ENCODE measurements at places on chromosomes 5 and 9.

DNA sequence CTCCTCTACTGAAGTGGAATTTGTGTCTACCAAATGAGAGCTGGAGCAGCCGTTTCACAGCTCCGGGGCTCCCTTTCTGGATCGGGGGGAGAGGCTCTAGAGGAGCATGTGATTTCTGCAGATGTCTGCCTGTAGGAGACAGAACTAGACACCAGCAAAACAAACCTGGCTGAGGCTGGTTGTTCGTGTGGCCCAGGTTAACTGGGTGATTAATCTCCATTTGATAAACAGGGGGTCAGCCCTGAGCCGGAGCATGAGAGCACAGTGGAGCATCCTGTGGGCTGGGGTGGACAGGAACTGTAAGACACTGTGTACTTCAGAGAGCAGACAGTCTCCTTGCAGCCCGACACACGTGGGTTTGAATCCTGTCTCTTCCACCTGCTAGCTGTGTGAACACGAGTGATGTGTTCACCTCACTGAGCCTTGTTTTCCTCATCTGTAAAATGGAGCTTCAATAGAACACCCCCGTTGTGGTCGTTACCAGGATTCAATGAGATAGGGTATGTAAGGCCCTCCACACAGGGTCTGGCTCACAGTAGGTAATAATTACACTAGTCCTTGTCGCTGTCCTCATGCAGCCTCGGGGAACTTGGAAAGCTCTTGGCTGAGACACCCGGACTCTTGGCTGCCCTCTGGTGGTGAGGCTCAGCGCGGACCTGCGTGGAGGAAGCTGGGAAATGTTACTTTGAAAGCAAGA is 12.9 kb downstream of the CXCL14 start:
- peak; percentile 59 for DNase-seq

GRCh38 chr5:34688015-34688810 is 32.1 kb downstream of the RAI14 start:
- DNase-seq = no peak

DNA sequence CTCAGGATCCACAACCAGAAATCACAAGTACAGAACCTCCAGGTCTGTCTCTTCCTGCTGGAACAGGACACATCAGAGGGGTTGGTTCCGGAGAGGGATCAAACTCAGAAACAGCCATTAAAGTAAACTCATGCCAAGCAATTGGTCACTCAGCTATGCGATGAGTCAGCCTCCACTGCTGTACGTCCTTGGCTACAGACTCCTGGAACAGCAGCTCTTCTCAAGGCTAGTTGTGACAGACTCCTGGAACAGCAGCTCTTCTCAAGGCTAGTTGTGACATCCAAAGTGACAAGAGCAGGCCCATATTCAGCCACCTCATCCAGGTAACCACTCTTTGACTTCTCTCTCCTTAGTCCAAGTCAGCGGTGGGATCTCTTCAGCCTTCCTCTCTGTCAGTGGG is at the start of gene SPINK13:
Gene SPINK13, plus strand, starts transcription at position 229 of the 400 bp plus-strand sequence. CDS start 1,279 bp downstream, outside the sequence.
- DNase-seq = no peak

DNA sequence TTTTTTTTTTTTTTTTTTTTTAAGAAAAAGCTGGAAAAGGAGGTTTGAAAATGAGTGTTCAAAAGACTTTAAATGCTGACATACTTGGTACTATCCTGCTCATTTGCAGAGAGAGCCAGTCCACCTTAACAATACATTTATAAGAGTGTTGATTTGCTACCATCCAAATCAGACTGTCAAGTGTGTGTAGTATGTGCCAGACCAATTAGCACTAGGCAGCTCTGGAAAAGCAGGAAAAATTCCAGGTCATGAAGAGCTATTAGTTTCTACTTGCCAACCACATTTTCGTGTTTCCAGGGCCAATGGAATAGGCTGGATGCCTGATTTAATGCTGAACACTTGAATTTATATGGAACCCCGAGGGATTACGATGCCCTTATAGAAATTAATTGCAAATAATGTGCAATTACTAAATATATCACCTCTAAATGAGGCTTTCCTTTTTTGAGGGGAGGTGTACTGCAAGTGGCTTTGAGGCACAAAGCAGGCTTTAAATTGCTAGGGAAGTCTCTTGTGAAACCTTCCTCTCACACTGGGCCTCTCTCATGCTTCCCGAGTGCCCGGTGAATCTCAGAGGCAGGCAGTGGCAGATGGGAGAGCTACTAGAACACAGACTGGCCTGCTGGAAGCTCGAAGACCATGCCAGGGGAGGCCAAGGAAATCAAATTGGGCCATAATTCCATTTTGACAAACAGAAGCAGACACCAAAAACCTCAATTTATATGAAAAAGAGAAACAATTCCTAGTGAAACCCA is 178.7 kb downstream of the PPP2R2B start:
- DNase-seq = no peak

DNA sequence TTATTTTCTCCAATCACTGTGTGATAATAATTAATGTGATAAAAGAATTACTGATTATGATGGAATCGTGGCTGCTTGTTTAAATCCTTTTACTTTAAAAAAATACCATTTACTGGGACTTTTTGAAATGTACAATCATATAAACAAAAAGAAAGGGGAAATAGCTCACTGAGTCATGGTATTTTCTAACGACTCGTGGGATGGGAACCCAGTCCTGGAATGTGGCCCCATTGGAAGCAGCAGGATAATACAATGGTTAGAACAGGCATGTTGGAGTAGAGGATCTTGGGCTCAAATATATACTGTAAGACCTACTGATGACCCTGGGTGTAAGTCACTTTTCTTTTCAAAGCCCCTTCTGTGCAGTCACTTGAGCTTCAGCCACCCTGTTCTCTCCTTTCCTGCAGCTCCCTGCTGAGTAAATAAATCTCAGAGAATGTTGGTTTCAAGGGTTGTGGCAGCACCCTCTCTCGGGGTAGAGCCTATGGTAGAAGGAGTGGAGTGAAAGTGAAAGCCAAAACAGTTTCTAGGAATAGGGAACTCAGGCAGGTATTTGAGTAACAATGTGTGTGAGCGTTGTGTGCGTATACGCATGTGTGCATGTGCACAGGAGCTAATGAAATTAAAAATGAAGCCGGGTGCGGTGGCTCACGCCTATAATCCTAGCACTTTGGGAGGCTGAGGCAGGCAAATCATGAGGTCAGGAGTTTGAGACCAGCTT is 40.8 kb upstream of the LARP1 start:
- DNase-seq = no peak

DNA sequence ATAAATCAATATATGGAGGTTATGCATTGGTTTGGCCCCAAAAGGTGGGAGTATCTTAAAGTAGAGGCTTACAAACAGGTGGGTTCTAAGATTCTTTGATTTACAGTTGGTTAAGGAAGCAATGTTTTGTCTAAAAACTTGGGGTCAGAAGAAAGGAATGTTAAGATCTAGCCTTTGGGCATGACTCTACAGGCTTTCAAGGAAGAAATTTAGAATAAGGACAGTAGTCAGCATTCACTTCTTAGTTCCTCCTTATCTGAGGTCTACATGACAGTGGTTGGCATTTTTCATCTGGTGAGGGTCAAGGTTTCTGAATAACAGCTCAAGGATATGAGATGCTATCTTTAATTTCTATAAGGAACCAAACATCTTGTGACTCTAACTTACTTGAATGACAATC is 122.8 kb downstream of the CAMK4 start:
- no peak for DNase-seq

DNA sequence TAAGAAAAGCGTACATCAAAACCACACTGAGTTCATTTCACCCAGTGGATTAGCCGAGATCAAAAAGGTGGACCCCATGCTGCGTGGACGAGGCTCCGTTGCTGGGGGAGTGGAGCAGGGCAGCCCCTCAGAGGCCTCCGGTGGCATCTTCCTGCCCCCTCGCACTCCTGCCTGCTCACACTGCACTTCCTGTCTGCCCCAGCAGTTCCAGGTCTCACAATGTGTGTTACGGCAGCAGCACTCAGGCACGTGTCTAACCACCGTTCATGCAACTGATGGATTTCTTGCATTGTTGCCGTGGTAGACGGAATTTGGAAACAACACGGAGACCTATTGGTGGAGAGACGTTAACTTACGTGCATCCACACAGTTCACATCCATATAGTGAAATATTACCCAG is 196.6 kb upstream of the OTULINL start:
- no peak for DNase-seq

DNA sequence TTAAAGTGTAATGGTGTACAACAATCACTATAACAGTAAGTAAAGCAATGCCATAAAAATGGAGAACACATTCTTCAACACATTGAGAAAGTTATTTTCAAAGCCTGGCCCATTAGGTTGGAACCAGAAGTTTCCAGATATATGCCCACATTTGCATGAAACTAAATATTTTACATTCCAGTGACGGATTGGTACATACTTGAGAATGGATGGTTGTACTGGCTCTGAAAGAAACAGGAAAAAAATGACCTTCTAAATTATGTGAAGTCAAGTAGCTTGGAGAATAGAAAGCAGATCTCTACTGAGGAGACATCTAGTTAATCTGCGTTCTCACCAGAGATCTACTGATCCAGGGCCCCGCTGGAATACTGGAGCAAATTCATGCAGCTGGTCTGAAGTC is 1037.0 kb downstream of the NR2F1-AS1 start:
- no peak for DNase-seq

GRCh38 chr5:160605266-160605665 is 183.6 kb downstream of the PTTG1 start:
- DNase-seq = no peak

- no peak for DNase-seq
Observed at GRCh38 chr5:10485897-10486296, 44.2 kb downstream of the ROPN1L start.

DNA sequence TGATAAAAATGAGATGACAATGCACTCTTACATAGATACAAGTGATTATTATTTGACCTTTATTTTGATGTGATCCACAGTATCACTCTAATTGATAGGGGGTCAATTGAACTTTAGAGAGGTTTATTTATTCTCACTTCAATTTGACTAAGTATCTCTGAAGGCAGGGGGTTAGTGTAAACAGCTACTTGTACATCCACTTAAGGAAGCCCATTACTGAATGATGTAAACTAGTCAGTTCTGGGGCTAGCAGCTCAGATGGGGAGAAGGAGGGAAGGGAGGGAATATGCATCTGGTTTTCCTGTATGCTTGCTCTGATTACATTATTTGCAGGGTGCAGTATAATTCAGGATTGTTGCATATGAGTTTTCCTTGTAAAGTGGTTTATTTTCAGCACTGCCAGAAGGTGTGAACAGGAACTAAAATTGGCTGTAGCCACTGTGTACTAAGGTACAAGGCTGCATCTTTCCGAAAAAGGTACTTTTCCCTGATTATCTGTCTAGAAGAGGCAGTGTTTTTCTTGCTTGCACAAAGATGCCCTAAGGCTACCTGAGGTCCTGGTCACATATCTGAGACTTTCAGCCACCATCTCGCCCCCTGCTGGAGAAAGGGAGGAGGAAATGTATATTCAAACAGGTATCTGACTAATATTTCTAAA is 51.2 kb downstream of the MRPS27 start:
- peak; percentile 10 for DNase-seq

GRCh38 chr5:172407822-172408221 is 46.5 kb downstream of the SH3PXD2B start:
- no peak for DNase-seq

GRCh38 chr5:58294598-58295305 is 165.1 kb downstream of the PLK2 start:
- no peak for DNase-seq

- DNase-seq = peak; percentile 83
Observed at GRCh38 chr5:177537389-177538361, 16.7 kb downstream of the FAM193B start.

- DNase-seq = no peak
Observed at GRCh38 chr9:81146241-81146640, 543.1 kb downstream of the TLE1 start.

GRCh38 chr9:90037146-90037797 is 432.5 kb downstream of the GADD45G start:
- DNase-seq = no peak

GRCh38 chr5:150804388-150804787 is 25.8 kb downstream of the SMIM3 start:
- DNase-seq = no peak

DNA sequence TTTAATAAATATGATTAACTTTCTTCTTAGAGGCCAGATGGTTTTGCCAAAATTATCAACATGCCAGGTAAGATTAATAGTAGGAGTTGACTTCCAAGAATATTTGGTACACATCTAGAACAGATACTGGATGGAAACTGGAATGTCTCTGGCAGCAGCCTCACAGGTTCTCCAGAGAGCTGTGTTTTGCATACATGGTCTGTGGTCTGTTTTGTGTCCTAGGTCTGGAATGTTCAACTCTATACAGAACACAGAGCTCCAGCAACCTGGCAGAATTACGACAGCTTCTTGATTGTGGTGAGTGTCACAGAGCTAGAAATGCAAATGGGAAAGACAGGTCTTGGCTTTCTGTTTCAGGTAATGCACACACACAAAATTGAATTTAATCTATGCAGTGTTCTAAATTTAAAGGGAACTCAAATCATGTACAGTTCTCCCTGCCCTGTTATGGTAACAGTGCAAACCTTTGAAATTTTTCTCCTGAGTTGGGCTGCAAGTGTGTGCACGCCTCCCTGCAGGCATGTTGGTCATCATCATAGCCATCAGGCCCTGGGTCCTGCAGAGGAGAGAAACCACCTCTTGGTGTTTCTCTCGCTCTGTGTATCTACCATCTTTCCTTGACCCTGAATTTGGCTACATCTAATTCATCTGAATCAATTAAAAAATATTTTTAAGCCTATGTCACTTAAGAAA is 58.3 kb downstream of the PIK3R1 start:
- no peak for DNase-seq

DNA sequence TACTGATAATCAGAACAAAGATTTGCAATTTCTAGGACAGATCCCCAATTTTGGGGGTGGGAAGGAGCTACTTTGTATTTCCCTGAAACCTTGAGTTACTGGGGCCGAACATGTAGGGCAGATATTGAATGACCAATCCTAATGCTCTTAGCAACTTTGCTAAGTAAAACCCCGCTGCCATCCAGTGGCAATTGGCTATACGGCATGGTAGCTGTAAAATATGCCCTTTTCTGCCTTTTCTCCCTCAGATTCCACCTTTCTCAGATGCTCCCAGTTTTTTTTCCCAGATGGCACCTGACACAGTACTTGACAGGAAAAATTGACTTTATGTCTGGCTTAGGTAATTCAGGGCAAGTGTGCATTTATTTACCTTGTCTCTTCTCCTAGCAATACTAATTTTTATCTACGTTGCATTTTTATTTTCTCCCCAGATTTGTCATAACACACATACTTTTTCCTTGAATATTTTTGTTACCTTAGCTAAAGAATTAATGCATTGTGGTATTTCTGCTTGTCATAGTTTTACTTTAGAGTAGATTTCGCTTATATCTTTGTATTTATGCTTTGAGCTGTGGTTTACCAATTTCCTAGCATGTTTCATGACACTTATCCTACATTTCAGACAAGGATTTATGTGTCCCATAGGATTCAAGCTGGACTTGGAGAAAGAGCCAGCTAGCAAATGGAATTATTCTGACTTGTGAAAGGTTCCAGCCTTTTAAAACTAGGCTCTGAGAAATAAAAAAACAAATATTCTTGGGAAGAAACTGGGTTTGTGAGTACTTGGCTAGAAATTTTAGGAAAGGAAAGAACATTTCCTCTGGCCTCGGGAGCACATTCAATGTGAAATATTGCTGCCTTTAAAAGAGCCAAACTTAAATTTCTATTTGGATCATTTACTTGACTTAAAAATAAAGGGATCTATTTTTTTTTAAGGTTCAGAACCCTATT is 37.4 kb downstream of the PIK3R1 start:
- peak; percentile 52 for DNase-seq

GRCh38 chr9:37034305-37034937 is 353 bp upstream of the PAX5 start:
- DNase-seq = peak; percentile 80

Measured in HuH-7.5 (cell line).